ENCODE measurements at places on chromosomes 2 and 18. TPM values are rescaled to one million over a fixed set of nuclear protein-coding genes. Genes with fewer than 3 reads are reported as not detected.
A peak's percentile ranks its signal among the peaks of the same experiment; 100 is the strongest.

TMSB10 gene
- 3,349 TPM for total RNA-seq

BOLA3 gene
- total RNA-seq, result 83.8 TPM

GRCh38 chr18:61664419-61665084 is 228.3 kb downstream of the RNF152 start:
- no peak for DNase-seq

DNA sequence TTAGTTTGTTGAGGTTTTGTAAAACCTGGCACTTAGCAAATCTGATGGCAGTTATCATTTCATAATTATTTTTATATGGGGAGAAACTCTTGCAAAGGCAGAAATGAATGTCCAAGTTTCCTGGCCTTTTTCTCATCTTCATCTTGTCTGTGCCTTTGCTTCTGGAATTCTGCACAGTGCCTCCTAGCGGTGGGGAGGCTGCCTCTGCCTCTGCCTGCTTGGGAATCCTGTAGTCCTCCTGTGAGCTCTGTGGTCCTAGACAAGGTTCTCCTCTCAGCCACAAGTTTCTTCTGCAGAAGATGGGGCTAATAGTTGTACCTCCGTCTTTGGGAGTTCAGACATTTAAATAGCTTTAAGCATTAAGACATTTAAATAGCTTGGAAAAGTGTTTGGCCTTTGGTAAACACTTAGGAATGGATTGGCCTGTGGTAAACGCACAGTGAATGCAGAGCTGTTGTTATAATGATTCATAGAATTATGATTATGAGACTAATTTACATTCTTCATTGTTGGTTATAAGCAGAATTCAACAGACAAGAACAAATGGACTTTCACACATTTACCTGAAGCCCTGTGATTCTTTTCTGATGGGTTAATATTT is 101.2 kb downstream of the ZNF236 start:
- peak; percentile 36 for DNase-seq

GRCh38 chr2:69395866-69396265 is 8.8 kb upstream of the GFPT1 start:
- no peak for DNase-seq
